ENCODE measurements at places on chromosomes 4 and X.

DNA sequence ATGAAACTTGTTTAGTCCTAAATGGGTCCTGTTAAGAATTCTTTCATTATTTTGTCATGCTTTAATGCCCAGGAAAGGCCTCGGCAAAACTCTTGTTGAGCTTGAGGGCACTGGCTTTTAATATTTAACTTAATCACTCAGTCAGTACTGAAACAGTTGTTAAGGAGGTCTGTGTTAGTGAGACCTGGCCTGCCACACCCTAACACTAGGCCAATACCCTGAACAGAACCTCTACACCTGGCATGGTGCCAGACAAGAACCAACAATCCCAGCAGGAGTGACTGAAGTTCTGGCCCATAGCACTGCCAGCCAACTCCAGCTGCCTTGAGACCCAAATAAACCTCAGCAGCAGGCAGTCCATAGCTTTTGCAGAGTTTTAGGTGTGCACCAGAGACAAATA is 85.7 kb upstream of the ITM2A start:
- no peaks in the 10 kb centered on the region for H3K4me1 ChIP-seq
- no peaks in the 10 kb centered on the region for H3K36me3 ChIP-seq
- H3K4me3 ChIP-seq, result no peak overlapping the region
- DNase-seq, result no peak

DNA sequence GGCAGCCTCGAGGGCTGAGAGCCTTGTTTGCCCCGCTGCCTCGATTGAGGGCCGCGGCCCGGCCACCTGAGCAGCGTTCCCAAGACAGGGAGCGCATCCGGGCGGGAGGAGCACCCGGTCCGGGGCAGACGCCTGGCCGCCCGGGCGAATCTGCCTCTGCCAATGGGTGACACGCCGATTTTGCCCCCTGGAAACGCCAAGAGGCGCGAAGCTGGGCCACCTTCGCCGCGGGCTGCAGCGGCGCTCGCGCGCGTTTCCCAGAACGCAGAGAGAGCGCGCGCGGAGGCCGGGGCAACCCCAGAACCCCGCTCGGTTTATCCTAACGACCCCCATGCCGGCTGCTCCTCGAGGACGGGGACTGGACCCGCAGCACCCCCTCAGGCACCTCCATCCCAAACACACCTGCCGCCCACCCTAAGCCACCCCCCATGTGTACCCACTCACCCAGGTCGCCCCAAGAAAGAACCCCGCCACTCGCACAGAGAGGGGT is 575 bp downstream of the MAP7D2 start:
- no peak overlapping the region for H3K27ac ChIP-seq
- H3K36me3 ChIP-seq, result no peaks in the 10 kb centered on the region
- H3K27me3 ChIP-seq, result peaks cover 51% of the 10 kb centered on the region
- H3K4me3 ChIP-seq, result peak overlapping the region; percentile 24

DNA sequence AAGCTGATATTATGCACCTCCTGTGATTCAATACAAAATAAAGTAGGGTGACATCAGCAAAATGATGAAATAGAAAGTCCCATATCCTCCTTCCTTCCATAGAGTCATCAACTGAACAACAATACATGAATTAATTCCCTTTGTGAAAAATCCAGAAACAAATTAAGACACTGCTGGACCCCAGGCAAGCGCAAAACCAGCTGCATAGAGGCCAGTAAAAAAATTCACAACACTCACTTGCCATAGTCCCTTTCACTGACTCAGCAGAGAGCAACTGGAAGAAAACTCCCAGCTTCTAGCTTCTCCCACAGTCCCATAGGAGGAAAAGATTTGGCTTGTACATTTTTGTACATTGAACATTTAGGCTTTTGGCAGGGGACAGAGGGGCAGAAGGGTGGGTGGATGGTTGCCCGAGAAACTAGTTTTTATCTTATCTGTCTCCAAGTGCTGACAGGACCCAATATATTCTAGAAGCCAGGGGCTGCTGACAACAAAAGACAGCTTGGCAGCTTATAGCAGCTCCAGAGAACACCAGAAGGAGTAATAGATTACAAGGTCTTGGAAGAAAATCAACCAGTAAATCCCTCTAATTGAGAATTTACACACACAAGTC is 124.6 kb downstream of the NDST3 start:
- no peaks in the 10 kb centered on the region for H3K36me3 ChIP-seq
- H3K4me3 ChIP-seq, result no peak overlapping the region
- H3K4me1 ChIP-seq, result no peaks in the 10 kb centered on the region

GRCh38 chr4:138310991-138311390 is 68.8 kb upstream of the SLC7A11 start:
- H3K27me3 ChIP-seq, result no peaks in the 10 kb centered on the region
- DNase-seq, result no peak
- H3K4me3 ChIP-seq, result no peak overlapping the region
- H3K36me3 ChIP-seq, result no peaks in the 10 kb centered on the region
- no peak overlapping the region for H3K27ac ChIP-seq
- no peaks in the 10 kb centered on the region for H3K4me1 ChIP-seq

- no peak overlapping the region for H3K4me3 ChIP-seq
- H3K36me3 ChIP-seq, result no peaks in the 10 kb centered on the region
- H3K27me3 ChIP-seq, result no peaks in the 10 kb centered on the region
- DNase-seq, result no peak
- H3K4me1 ChIP-seq, result no peaks in the 10 kb centered on the region
Measured at GRCh38 chr4:162853788-162854187, 312.9 kb downstream of the NAF1 start.

GRCh38 chr4:30716681-30717207 is 3.4 kb upstream of the PCDH7 start:
- H3K4me3 ChIP-seq, result peak overlapping the region; percentile 72
- no peaks in the 10 kb centered on the region for H3K27me3 ChIP-seq
- H3K4me1 ChIP-seq, result peaks cover 29% of the 10 kb centered on the region
- peak; percentile 92 for DNase-seq
- H3K36me3 ChIP-seq, result no peaks in the 10 kb centered on the region

DNA sequence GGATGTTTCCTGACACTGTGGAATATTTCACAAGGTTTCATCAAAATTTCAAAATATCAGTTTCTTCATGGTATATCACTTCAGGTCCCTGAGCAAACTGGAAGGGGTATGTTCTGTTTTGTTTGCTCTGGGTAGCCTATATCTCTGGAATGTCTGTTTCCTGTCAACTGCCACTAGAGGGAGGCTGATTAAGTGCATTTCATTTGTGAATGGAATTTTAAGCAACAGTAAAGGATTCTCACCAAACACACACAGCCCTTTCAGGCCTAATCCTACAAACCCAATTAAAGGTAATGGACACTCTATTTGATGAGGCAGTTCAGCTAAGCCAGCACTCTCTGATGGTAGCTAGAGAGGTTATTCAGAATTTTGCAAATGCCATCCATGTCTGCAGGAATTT is 307.1 kb downstream of the TEX13A start:
- H3K36me3 ChIP-seq, result no peaks in the 10 kb centered on the region
- H3K4me3 ChIP-seq, result no peak overlapping the region
- no peak for DNase-seq
- H3K27ac ChIP-seq, result no peak overlapping the region

DNA sequence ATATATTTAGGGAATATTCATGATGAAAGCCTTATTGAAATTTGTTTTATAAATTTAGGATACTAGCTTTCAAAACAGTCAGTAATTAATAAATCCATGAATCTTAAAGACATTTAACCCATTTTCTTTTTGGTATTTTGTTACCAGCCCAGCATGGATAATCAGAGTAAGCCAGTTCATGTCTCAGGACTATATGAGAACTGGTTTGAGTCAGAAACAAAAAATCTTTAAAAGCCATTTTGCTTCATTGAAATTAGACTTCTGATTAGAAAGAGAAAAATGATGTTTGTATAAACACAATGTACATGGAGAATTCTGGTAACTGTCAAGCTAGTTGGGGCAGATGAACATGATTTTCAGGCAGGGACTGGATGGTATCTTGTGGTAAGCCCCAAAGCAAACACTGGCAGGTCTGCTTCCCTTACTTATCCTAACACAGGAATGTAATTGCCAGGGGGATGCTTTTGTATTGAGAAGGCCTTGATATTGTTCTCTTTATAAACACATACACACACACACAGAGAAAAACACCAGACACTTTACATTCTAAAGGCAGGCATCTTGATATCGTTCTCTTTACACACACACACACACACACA is 9.4 kb downstream of the ARHGAP10 start:
- no peaks in the 10 kb centered on the region for H3K36me3 ChIP-seq
- H3K27me3 ChIP-seq, result no peaks in the 10 kb centered on the region
- no peak overlapping the region for H3K4me3 ChIP-seq
- no peaks in the 10 kb centered on the region for H3K4me1 ChIP-seq
- no peak overlapping the region for H3K27ac ChIP-seq

GRCh38 chr4:6732441-6733357 is 16.7 kb downstream of the BLOC1S4 start:
- no peaks in the 10 kb centered on the region for H3K27me3 ChIP-seq
- DNase-seq, result no peak
- H3K4me3 ChIP-seq, result no peak overlapping the region
- H3K36me3 ChIP-seq, result no peaks in the 10 kb centered on the region

- no peaks in the 10 kb centered on the region for H3K27me3 ChIP-seq
- no peak for DNase-seq
- no peak overlapping the region for H3K4me3 ChIP-seq
Measured at GRCh38 chr4:1933700-1934099, 62.5 kb downstream of the NSD2 start.

- no peaks in the 10 kb centered on the region for H3K36me3 ChIP-seq
- H3K4me1 ChIP-seq, result no peaks in the 10 kb centered on the region
- H3K27ac ChIP-seq, result no peak overlapping the region
- no peaks in the 10 kb centered on the region for H3K27me3 ChIP-seq
Measured at GRCh38 chr4:38468339-38468866, 195.6 kb upstream of the KLF3 start.

DNA sequence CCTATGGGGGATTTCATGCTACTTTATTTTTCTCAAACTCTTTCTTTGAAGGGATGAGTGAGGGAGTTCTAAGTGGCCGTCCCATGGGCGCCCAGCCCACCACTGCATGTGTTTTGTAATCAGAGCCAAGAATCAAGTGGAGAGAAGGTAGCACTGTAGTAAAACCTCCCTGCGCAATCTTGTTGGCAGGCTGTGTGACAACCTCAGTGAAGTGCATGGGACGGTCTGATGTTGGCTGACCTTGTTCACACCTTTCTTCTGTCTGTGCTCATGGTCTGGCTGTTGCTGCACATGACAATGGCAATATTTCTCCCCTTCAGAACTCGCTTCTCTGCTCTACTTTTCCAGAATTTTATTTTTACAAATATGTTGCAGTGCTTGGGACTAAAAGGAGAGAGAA is 71.2 kb upstream of the SHISA3 start:
- DNase-seq, result no peak
- no peaks in the 10 kb centered on the region for H3K27me3 ChIP-seq
- no peaks in the 10 kb centered on the region for H3K36me3 ChIP-seq
- H3K4me3 ChIP-seq, result no peak overlapping the region
- H3K27ac ChIP-seq, result no peak overlapping the region

GRCh38 chrX:131778269-131779218 is 234.7 kb downstream of the OR13H1 start:
- H3K27ac ChIP-seq, result peak overlapping the region; percentile 17
- peak; percentile 97 for DNase-seq
- peaks cover 5% of the 10 kb centered on the region for H3K4me1 ChIP-seq
- peaks cover 2% of the 10 kb centered on the region for H3K27me3 ChIP-seq
- no peaks in the 10 kb centered on the region for H3K36me3 ChIP-seq

DNA sequence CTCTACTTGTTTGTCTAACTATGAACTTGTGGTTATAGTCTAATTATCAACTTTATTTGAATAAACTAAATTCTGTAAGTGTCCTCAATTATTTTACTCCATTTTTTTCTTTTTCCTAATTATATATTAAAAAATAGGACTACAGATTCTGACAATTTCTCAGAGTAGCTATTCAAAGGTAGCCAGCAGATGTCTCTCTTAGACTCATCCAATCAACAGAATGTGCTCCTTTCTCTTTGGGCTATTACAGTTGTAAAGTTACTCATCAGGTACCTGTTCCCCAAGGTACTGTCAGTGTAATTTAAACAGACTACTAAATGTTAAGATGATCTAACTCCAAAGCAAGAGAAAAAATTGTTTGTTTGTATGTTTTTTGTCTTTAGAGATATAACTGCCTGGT is 248.6 kb downstream of the PCDH18 start:
- no peaks in the 10 kb centered on the region for H3K4me1 ChIP-seq
- no peak overlapping the region for H3K27ac ChIP-seq
- DNase-seq, result peak; percentile 15
- no peaks in the 10 kb centered on the region for H3K36me3 ChIP-seq
- H3K27me3 ChIP-seq, result no peaks in the 10 kb centered on the region

- H3K36me3 ChIP-seq, result no peaks in the 10 kb centered on the region
- peaks cover 12% of the 10 kb centered on the region for H3K27me3 ChIP-seq
- peak overlapping the region; percentile 88 for H3K27ac ChIP-seq
- H3K4me3 ChIP-seq, result peak overlapping the region; percentile 72
Measured at GRCh38 chr4:168632301-168632725, 135.5 kb downstream of the PALLD start.

- no peak overlapping the region for H3K27ac ChIP-seq
- H3K4me3 ChIP-seq, result no peak overlapping the region
- H3K36me3 ChIP-seq, result no peaks in the 10 kb centered on the region
- no peaks in the 10 kb centered on the region for H3K27me3 ChIP-seq
Measured at GRCh38 chr4:32706893-32707292, 1986.7 kb downstream of the PCDH7 start.

DNA sequence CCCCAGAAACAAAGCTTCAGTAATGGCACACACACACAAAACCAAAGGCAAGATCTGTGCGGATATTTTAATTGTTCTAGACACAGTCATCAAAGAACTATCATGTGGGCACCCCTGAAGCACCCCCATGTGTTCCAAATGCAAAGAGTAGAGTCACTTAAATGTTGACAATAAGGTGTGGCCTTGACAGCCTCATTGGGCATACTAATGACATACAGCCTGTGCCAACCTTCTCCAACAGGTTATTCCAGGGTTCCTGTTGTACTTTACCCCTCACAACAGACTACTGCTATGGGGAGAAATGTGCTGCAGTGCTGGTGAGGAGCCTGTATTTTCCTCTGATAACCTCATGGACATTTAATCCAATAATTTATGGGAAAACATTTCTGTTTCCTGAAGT is 29.8 kb upstream of the CT47C1 start:
- no peaks in the 10 kb centered on the region for H3K27me3 ChIP-seq
- no peak for DNase-seq
- H3K4me3 ChIP-seq, result no peak overlapping the region
- no peak overlapping the region for H3K27ac ChIP-seq

- DNase-seq, result no peak
- H3K4me1 ChIP-seq, result peaks cover 6% of the 10 kb centered on the region
- no peak overlapping the region for H3K4me3 ChIP-seq
- no peaks in the 10 kb centered on the region for H3K36me3 ChIP-seq
- H3K27me3 ChIP-seq, result peaks cover 2% of the 10 kb centered on the region
Measured at GRCh38 chr4:54277691-54278090, 48.6 kb downstream of the PDGFRA start.

GRCh38 chr4:8766610-8767009 is 105.0 kb downstream of the HMX1 start:
- no peak overlapping the region for H3K27ac ChIP-seq
- no peak overlapping the region for H3K4me3 ChIP-seq
- no peaks in the 10 kb centered on the region for H3K27me3 ChIP-seq
- H3K36me3 ChIP-seq, result no peaks in the 10 kb centered on the region
- DNase-seq, result no peak

GRCh38 chr4:75718529-75718928 is 5.8 kb upstream of the USO1 start:
- no peaks in the 10 kb centered on the region for H3K27me3 ChIP-seq
- H3K27ac ChIP-seq, result no peak overlapping the region
- H3K4me3 ChIP-seq, result no peak overlapping the region

Data from spinal cord (tissue), 10 donors.